Activated CD4-positive, alpha-beta T cell treated with anti-CD3 and anti-CD28 coated beads, Interleukin-2, amount 10 ng/mL, durations not matched to agents 7 days and 5 days (primary cell): ENCODE measurements at places on chromosomes 12 and 14. TPM values are rescaled to one million over a fixed set of nuclear protein-coding genes. Genes with fewer than 3 reads are reported as not detected.

The ARMH4 gene
- total RNA-seq: 0.07 TPM

The FGF6 gene
- not detected for total RNA-seq

GRCh38 chr14:100861188-100861936 lies 35.4 kb downstream of the MEG3 start:
- DNase-seq: no peak

The PGF gene
- total RNA-seq: 0.12 TPM

DNA sequence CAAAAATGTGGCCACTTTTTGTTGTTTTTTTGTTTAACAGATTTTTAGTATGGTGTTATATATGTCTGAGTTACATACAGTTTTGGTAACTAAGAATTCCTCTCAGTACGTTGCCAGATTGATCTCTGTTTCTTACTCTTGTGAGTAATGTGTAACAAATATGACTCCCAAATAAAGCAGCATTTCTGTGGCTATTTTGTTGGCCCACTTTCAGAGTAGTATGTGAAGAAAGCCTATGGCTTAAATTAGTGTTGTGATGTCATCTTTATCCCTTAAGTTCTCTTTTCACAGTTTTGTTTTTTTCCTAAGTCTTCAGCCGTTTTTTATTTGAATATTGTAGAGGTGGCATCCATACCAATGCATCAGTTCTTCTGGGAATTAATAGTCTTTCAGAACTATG lies 10.7 kb downstream of the PCNX4 start:
- no peak for DNase-seq

The TBX5 gene
- total RNA-seq: not detected

DNA sequence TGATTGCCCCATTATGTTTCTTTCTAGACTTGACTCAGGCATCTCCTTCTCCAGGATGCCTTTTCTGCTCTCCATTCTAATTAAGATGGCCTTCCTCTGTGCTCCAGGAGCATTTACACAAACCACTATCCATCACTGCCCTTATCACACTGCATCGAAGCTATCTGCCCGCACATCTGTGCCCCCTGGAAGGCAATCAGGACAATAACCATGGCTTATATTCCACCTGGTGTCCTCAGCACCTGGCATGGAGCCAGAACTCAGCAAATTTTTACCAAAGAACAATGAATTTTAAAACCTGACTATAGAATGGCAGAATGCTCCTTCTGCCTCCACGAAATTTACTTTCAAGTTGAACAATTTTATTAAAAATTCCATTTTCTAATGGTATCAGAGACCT lies 465.8 kb downstream of the APAF1 start:
- DNase-seq: no peak

DNA sequence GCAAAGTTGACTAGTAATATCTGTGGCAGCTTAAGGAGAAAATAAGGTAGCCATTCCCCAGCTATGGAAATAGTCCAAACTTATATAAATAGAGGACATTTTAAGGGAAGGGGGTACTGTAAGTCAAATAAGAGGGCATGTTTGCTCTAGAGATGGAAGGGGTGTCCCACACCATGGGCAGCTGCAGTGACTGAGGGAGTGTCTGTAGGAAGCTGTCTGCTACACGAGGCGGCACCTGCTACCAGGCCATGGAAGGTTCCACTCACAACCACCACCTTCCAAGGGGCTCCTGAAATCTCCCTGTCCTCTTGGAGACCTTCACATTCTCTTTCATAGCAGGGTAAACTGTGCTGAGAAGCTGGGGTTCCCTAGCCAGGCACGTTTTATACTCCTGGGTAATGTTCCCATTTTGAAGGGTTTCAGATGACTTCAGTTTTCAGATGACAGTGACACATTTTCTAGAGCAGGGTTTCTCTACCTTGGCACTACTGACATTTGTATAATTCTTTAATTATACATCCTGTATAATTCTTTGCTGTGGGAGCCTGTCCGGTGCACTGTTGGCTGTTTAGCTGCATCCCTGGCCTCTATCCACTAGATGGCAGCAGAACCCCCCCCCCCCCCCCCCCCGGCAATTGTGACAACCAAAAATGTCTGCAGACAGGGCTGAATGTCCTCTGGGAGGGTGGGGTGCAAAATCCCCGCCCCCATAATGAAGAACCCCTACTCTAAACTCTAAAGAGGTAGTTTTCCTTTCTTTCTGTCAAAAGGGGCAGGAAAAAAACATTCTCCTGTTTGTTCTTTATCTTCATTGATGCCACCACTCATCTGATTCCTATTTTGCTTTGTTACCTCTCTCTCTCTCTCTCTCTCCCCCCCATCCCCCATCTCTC lies 11.6 kb upstream of the SMCO2 start:
- DNase-seq: peak; percentile 16

- DNase-seq: no peak
Measured at GRCh38 chr12:80101126-80101525, 1.8 kb downstream of the OTOGL start.

DNA sequence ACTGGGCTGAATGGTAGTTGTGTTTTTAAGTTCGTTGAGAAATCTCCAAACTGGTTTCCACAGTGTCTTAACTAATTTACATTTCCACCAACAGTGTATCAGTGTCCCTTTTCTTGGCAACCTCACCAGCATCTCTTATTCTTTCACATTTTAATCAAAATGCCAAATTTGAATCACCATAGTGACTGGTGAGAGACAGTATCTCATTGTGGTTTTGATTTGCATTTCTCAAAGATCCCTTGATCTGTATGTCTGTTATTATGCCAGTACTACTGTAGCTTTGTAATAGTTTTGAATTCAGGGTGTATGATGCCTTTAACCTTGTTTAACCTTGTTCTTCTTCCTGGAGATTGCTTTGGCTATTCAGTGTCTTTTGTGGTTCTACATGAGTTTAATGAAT lies 2.2 kb upstream of the EIF2S3B start:
- DNase-seq: no peak

DNA sequence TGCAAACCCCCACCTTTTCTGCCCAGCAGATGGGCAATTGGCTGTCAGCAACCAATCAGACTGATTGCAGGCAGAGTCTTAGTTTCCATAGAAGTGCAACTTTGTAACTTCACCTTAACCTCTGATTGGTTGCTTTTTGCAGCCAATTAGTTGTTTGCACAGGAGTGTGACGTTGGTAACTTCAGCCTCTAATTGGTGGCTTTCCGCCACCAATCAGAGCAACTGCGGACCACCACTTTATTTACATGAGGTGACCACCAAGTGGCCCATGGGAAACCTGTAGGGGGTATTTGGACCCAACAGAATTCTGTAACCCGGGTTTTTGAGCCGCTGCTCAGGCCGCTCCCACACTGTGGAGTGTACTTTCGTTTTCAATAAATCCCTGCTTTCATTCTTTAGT lies 32.3 kb downstream of the CDKN1B start:
- no peak for DNase-seq

DNA sequence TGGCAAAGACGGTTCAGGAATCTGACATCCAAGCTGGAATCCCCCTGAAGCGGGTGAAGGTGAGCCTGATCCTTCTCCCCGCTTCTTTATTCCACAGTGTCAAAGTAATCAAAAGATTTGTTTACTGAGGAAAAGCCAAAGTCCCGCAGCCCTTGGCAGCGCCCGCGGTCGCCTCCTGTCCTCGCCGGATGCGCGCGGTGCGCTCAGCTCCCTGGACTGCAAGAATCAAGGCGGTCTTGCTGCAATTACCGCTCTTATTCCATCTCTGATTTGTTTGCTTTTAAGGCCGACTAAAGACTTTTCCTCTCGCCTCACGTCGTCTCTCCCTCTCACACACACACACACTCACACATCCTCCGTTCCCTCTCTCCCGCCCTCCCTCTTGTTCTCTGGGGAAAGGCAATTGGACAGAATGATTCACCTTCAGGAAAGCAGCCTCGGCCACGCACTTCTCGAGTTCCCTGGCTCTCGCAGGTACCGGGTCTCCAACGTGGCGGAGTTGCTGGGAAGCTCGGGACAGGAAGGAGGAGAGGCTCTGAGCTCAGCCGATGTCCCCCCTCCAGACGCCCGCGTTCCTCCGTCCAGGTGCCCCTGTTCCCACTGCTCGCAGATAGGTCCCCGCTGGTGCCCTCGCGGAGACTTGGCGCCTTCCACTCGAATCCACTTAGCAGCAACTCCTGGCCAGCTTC lies 68.6 kb upstream of the USP15 start:
- DNase-seq: peak; percentile 16

DNA sequence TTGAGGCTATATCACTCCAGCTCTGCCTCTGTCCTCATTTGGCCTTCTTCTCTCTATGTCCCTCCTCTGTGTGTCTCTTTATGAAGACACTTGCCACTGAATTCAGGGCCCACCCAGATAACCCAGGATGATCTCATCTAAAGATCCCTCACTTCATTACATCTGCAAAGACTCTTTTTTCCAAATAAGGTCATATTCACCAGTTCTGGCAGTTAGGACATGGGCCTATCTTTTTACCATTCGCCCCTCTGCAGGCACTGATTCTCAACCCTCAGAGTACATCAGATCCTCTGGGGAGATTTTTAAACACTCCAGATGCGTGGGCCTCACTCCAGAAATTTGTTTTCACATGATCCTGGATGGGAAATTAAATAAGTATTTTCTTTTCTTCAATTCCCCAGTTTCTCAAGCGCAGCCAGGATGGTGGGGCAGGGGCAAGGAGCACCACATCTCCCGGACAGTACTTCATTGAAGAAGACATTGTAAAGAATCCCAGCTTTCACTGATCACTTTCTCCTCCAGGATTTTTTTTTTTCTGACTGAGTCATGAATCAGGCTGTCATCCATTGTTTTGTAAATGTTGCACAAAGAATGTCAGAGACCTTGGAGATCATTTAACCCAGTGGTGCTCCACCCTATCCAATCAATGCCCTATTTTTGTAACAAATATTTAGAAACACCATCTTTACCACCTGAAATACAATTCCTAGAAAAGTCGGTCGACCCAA lies 27.4 kb downstream of the CRACR2A start:
- DNase-seq: no peak

- no peak for DNase-seq
Measured at GRCh38 chr12:5273709-5274108, 158.2 kb upstream of the NTF3 start.

- DNase-seq: no peak
Measured at GRCh38 chr14:37413504-37414003, 181.5 kb downstream of the FOXA1 start.

The GLIPR1L1 gene
- total RNA-seq: not detected

- DNase-seq: no peak
Measured at GRCh38 chr14:30243805-30244204, 315.2 kb upstream of the G2E3 start.
